ENCODE measurements at places on chromosomes 16 and 17. TPM values are rescaled to one million over a fixed set of nuclear protein-coding genes. Genes with fewer than 3 reads are reported as not detected.

Gene GPR142
- not detected for polyA plus RNA-seq

Gene CCL5
- polyA plus RNA-seq: 0.38 TPM

Gene TMC5
- polyA plus RNA-seq: 0.01 TPM

Gene CHTF18
- polyA plus RNA-seq: 2.2 TPM

DNA sequence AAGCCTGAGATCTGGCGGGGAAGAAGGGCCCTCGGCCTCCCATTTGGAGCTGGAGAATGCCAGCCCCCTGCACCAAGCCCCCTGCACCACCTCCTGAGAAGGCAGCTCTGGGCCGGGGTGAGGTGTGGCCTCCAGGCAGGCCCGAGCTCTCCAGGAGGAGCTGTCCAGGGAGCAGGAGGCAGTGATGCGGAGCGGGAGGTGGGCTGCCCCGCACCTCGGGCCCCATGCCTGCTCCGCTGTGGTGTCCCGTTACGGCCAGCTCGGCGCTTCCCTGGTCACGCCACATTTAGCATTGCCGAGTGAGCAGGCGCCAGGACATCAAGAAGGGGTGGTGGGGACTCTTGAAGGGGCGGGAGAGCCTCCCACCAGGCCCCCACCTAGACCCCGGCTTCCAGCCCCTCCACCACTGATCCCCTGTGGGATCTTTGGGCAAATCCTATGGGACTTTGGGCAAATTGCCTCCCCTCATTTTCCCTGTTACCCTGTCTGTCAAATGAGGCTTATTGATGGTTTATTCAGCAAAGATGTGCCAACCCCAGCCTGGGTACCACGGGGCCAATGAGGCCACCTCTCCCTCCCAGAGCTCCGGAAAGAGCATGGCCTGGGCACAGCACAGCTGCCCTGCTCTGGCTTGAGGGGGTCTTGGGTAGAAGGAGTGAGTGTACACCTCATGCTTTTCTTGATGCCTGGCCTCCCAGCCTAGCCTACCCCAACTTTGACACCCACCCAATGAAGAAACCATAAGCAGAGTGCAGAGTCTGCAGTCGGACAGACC is 15.3 kb downstream of the FOXN1 start:
- no peak for DNase-seq

DNA sequence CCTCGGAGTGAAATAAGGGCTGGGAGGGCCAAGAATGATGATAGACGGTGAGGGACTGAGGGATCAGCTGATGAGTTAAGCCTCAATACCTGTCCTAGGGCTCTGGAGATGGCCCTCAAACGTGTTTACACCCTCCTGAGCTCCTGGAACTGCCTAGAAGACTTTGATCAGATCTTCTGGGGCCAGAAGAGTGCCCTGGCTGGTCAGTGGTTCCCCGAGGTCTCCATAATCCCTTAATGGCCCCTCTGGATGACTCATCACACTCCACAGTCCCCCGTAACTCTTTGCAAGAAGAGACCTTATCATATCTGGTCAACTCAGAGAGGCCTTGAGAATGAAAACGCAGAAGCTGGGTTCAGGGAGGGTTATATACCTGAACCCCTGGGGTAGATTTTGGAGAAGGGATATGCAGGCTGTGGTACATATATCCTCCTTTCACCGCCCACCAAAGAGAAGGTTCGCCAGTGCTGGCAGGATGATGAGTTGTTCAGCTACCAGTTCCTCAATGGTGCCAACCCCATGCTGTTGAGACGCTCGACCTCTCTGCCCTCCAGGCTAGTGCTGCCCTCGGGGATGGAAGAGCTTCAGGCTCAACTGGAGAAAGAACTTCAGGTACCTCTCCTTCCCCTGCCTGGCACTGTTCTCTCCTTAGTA is 3.1 kb downstream of the ALOX12 start:
- no peak for DNase-seq

- no peak for DNase-seq
Measured at GRCh38 chr16:29014561-29015069, 29.8 kb downstream of the LAT start.

DNA sequence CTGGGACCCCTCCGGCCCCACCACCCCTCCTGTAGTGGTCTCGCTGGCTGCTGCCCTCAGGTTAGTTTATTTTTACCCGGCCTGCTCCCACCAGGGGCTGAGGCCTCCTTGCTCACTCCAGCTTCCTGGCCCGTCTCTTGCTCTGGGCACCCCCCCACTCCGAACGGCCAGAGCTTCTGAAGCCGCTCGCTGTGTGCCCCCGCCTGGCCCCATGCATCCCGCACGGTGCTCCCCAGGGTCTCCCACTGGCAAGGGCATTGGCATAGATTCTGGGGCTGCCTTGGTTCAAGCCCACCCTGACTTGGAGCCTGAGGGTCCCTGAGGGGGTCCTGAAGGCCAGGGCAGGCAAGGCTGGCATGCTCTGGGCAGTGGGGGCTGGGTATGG is 186.4 kb downstream of the SEC14L1 start:
- no peak for DNase-seq

- DNase-seq: peak; percentile 52
Measured at GRCh38 chr17:78576389-78577112, 645 bp downstream of the DNAH17 start.

GRCh38 chr17:27526604-27527002 is 70.4 kb downstream of the KSR1 start:
- DNase-seq: no peak

GRCh38 chr17:10471858-10472257 is 2.5 kb upstream of the MYH4 start:
- no peak for DNase-seq

- DNase-seq: no peak
Measured at GRCh38 chr17:72730077-72730476, 362.4 kb downstream of the SLC39A11 start.

All from psoas muscle (tissue), 8 donors.